ENCODE measurements at places on chromosomes 11 and 22.

- no peak for DNase-seq
Observed at GRCh38 chr22:19615001-19615461, 90.8 kb upstream of the CLDN5 start.

GRCh38 chr11:64890522-64890939 lies 12.1 kb upstream of the EHD1 start:
- no peak for DNase-seq

DNA sequence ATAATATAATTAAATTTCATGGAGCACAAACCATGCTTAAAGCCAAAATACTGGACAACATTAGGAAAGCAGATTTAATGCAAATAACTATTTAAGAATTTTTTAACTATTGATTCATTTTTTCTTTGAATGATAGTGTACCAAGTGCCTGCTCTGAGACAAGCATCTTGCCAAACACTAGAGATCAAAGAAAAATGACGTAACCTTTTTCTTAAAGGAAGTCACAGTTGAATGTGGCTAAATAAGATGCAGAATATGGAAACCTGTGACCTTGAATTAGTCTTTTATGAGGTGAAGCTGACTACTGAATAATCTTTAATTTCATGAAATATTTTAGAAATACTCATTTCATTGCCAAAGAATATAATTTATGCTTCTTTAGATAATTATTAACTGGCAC lies 104.0 kb downstream of the MSANTD4 start:
- DNase-seq: no peak

DNA sequence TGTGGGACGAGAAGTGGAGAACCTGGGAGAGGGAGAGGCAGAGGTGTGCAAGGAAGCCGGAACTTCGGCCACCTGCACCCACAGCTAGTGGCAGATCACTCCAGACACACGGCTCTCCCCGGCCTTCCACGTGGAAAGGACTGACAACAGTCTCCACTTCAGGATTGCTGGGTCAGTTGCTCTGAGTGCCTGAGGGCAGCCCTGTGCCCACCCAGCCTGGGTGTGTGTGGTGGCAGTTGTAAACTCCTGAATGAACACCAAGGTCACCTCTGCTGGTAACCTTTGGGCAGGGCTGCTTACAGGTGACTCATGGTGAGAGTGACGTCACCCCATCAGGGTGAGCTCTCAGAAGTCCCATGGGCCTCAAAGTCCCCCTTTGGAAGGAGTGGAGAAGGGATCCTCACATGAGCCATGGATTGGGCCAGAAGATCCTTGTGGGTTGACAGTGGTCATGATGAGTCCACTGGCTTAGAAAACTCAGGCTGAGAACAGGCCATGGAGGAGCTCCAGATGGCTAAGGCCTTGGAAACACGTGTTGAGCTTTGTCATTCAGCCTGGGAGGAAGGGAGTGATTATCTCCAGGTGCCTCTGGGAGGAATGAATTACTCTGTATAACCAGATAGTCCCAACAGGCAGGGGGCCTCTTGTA lies 71.3 kb downstream of the BCR start:
- no peak for DNase-seq

GRCh38 chr22:47091246-47091651 lies 328.8 kb downstream of the TBC1D22A start:
- DNase-seq: no peak

DNA sequence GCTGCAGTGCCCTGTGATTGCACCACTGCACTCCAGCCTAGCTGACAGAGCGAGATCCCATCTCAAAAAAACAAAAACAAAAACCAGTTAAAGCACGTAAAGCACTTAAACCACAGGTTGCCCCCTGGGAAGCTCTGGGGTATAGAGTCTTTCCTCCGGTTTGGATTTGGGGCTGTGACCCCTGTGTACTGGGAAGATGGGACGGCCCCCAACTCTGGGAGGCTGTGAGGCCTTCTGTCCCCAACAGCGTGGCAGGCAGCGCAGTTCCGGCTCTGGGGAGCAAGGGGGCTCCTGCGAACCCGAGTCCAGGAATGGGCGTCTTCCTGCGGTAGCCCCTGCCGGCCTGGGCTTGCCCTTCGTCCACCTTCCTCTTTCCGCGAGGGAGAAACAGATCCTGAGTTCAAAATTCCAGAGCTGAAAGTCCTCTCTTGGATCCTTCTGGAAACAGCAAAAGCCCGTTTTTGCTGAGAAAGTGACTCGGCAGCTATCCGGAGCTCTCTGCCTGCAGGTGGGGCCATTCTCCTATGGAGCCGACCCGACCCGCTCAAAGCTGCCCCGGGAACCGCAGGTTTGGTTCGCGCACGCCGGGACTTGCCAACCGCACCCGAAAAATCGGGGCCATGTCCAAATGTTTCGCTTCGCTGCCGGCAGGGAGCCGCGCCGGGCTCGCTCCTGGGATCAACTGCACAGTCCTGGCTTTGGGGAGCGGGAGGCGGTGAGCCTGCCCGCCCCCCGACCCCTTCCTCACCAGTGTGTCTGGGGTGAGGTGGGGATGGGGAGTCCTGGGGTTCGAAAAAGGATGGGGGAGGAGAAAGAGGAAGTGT lies 36.3 kb upstream of the POLA2 start:
- DNase-seq: no peak

DNA sequence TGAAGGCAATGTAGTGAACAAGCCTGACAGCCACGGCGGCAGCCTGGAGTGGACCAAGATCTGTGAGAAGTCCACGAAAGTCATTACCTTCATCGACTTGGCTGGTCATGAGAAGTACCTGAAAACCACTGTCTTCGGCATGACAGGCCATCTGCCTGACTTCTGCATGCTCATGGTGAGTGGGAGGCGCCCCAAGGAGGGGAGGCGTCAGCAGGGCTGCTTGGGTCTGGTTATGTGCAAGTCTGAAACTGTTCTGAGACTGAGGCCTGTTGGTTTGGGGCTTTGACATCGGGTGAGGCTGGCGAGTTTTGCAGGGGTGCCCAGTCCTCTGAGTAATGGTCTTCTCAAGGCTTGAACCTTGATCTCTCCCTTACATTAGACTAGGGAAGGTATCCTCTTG lies 11.1 kb downstream of the GTPBP1 start:
- no peak for DNase-seq

DNA sequence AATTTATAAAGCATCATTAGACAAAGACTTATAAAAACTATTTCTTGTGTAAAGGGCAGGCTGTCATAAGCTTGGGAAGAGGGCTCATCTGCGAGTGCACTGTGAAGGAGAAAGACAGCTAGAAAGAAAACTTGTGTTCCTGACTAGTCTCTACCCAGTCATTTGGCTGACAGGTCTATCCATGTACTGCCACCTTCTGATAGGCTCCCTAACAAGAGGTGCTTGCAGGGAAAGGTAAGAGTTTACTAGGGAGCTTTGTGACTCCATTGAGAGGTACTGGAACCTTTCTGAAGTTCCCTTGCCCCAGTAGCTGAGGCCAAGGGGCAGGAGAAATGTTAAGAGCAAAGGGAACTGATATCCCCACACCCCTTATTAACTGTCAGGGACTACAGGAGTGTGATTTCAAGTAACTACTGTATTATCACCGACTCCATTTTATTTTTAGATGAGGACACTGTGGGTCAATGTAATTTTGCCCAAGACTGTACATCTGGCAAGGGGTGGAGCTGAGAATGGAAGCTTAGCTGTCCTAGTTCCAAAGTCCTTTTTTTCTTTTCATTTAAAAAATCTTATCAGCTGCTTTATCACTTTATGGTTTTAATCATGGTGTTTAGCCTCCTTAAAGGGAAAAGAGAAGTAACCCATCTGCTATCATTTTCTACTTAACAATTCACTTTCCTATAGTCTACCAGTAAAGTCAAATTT lies 129.4 kb downstream of the ARHGAP20 start:
- DNase-seq: no peak
